ENCODE measurements at places on chromosomes 4 and X.

GRCh38 chr4:79632114-79632513, 224.1 kb upstream of the GK2 start:
- DNase-seq, result no peak

DNA sequence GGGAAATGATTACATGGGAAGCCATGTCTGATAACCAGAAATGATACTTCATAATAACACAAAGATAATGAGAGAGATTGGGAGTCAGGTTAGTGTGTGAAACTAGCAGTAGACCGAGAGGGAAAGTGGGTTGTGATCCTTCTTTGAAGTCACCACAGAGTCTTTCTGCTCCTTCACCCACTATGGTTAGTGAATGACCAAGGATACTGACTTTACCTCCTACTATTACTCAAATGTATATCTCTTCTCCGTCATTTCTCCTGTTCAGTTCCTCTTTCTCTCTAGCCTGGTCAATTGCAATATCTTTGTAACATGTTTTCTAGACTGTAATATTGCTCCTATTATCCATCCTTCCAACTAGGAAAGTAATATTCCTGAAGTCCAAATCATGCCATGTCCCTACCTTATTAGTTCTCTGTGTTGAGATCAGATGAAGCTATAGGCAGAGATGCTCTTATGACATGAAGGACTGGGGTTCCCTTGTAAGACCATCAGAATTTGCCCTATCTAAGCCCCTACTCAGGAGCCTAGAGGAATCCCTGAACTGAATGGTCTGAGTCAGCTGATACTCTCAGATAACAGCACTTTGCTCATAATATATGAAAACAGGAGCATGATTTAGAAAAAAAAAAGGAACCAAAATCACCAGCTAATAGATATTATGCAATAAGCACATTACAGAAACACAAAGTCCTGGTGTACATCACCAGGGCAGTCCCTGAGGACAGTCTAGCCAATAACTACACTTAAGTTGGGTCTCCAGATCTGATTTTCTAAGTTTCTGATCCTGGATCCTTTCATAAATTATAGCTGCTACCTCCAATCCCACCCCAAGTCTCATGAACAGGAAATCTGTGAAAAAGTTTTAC, 81.2 kb downstream of the SHROOM3 start:
- DNase-seq, result peak; percentile 8

GRCh38 chrX:12363216-12363615, 224.9 kb downstream of the FRMPD4 start:
- DNase-seq, result no peak

GRCh38 chrX:55004231-55004630, 4.1 kb downstream of the APEX2 start:
- no peak for DNase-seq

- no peak for DNase-seq
Measured at GRCh38 chr4:40747207-40747835, 2.4 kb upstream of the NSUN7 start.

DNA sequence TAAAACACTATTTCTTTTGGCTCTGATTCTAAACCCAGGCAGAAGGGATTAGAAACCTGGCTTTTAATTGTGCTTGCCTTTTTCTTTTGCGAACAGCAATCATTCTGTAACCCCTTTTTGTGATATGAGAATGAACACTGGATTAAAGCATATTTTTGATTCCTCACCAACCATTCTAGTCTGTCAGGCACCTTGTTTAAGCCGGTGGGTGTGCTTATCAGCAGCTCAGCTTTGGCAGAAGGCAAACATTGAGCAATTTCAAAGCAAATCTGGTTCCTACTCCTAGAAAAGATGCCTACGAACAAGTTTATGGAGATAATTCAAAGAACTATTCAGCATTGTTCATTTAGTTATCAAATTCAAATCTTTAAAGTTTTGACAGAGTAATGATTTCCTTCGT, 265.1 kb upstream of the FAM241A start:
- DNase-seq, result no peak

- DNase-seq, result no peak
Measured at GRCh38 chr4:150814873-150815272, 200.2 kb downstream of the LRBA start.

DNA sequence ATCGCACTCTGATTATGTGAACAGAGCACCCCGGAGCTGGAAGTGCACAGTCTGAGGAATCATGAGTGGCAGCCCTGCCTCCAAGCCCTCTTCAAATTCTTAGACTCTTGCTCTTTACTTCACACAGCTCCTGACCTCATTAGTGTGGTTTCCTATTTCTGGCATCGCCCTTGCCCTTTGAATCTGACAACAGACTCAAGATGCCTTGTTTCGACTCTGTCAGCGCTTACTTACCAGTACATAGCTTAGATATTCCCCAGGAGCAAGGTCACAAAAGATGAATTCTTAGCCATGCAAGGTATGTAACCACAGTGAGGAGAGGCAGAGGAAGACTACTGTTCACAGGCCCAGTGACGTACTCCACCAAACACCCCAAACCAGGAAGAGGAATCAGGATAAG, 167.2 kb downstream of the KDR start:
- DNase-seq, result no peak

GRCh38 chr4:162535121-162535520, 371.3 kb upstream of the FSTL5 start:
- no peak for DNase-seq

GRCh38 chr4:73429826-73430587, 6.0 kb upstream of the AFP start:
- DNase-seq, result no peak

- DNase-seq, result no peak
Measured at GRCh38 chrX:30951003-30951402, 61.9 kb upstream of the TAB3 start.

GRCh38 chr4:138113819-138114400, 128.2 kb downstream of the SLC7A11 start:
- no peak for DNase-seq

DNA sequence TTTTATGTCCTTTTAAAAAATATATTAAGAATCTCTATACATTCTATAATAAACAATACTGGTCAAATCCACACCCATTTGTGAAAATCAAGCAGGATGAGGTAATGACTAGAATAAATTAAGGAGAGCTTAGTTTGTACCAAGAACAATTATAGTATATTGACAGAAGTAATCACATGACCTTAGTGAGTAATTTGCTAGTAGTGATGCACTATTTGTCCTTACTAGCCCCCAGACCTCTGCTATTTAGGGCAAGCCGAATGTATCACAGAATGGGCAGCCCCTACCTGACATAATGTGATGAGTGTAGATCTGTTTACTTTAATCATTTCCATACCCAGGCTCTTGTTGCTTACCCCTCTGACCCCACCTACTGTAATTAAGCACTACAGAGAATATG, 15.8 kb downstream of the ATP1B4 start:
- DNase-seq, result no peak

DNA sequence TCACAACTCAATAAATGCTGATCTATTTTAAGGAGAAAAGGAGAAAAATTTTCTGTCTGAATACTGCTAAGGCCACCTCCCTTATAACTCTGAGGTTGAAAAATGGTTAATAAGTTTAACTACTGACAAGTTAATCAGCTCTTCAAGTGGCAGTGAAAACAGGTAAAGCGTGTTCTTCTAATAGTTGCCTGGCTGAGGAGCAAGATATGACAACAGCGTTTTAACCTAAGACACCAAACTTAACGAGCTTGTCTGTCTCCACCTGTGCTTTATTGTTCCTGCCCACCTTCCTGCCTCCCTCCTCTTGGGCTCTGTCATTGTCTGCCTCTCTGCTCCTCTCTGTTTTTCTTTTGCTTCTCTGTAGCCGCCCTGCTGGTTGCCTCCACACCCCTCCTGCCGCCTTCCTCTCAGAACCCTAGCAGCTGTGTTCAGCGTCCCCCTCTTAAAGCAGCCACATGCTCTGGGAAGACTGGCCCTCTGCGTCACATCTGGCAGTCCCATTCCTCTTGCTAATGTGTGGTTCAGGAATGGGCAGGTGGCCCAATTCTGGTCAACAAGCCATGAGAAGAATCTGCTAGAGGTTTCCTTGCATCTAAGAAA, 4.3 kb upstream of the TSPAN5 start:
- no peak for DNase-seq

- DNase-seq, result no peak
Measured at GRCh38 chr4:16206301-16206700, 20.0 kb downstream of the TAPT1 start.

- DNase-seq, result no peak
Measured at GRCh38 chr4:190014771-190015537, 12.1 kb downstream of the FRG2 start.

DNA sequence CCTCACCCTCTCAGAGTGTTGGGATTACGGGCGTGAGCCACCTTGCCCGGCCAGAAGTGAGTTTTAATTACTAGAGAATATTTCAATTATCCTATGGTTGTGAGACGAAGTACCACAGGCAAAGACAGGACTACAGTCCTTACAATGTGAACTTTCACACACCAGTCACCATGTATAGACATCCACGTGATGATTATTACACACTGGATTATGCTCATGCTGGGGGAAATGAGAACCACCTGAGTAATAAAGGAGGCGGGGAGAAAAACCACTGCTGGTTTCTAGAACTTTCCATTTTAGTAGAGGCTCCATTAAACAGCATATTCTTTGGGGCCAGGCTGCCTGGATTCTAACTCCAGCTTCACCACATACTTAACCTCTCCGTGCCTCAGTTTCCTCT, 42.5 kb upstream of the TLR2 start:
- DNase-seq, result no peak

- DNase-seq, result no peak
Measured at GRCh38 chr4:76881375-76881774, 16.6 kb downstream of the SOWAHB start.

GRCh38 chr4:83389037-83389720, 54.5 kb upstream of the HPSE start:
- no peak for DNase-seq

- no peak for DNase-seq
Measured at GRCh38 chrX:4243759-4244158, 530.3 kb upstream of the PRKX start.

GRCh38 chrX:78074088-78074487, 30.0 kb upstream of the PGK1 start:
- DNase-seq, result no peak

DNA sequence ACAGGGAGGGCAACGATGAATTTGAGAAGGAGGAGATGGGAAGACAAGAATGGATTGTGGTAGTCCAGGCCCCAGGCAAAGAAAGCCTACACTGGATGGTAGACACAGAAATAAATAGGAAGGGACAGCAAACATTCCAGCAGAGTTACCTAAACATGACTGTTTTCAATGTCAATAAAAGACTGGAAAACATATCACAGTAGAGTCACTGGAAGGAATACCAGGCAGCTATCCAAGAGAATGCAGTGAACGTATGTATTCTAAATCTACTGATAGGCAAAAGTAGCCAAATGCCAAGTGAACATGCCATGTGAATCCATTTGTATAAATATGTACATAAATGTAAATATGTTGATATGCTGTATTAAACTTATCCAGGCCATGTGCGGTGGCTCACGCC, 183.0 kb downstream of the PALLD start:
- DNase-seq, result no peak

- no peak for DNase-seq
Measured at GRCh38 chrX:13702111-13702789, 13.3 kb downstream of the RAB9A start.

DNA sequence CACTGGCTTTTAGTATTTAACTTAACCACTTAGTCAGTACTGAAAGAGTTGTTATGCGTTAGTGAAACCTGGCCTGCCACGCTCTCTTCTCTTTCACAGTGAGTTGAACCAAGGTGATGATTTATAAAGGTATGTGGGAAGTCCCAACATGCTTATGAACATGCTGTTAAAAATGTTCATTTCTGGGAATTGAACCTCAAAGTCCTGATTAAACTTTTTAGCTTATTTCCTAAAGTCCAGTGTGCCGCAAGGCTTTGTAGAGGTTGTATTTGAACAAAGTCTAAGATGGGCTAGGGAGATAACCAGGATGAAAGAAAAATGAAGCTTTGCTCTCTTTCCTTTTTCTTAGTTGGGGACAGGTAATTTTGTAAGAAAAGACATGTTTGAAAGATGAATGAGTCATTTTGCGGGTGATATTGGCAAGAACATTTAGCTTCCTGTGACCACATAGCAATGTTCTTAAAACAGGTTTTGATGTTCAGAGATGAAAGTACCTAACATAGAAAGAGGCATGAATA, 270.3 kb downstream of the DTHD1 start:
- no peak for DNase-seq

DNA sequence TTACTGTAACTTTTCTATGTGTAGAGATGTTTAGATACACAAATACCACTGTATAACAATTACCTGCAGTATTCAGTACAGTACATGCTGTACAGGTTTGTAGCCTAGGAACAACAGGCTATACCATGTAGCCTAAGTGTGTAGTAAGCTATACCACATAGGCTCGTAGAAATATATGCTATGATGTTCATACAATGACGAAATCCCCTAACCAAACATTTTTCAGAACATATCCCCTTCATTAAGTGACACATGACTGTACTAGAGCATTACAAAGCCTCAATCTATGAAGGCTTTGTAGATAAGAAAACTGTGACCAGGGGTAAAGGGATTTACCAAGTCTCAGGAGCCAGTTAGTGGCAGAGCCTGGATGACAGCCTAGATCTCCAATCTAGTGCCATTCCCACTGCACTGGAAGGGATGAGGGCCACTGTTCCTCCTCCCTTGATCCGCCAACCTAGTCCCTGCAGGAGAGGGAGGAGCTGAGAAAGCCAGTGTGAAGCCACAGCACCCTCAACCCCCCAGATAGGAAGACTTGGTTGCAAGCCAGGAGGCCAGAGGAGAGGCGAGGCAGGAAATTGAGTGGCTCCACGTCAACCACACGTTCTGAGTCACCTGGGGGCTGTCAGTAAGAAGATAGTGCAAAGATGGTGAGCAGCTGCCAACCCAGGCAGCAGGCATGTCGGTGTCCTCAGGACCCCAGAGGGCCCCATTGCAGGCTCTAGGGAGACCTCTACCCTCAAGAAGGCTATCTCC, 227.7 kb downstream of the BCOR start:
- DNase-seq, result no peak

DNA sequence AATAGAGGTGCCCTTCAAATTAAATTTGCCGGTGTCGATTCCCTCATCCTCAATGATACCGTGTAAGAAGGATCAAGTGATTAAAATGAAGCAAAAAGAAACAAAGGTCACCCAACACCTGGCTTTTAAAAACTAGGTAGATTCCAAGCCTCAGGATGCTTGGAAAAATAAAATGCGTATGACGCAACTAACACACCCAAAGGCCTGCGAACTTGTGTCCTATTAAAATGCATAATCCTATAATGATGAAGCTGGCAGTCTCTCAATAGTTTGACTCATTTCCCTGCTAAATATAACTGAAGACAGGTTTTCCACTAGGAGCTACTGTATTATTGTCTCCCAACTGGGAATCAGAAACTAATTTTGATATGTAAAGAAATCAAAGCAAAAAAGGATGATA, 263.2 kb downstream of the DHX15 start:
- DNase-seq, result no peak

- DNase-seq, result no peak
Measured at GRCh38 chr4:98374643-98375042, 113.5 kb downstream of the RAP1GDS1 start.

DNA sequence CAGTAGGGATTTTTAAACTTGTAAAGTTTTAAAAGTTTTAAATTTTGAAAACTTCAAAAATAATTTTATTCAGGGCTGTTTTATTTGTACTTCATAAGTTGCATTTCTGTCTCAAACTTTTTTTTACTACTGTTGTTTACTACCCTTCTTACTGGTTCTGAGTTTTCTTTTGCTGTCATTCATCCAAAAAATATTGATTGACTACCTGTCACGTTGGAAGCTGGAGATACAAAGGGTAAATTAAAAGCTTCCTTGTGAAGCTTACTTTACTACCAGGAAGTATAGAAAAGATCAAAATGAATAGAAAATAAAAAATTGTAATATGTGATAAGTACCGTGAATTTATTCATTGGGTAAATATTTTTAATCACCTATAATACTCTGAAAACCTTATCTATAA, 49.4 kb upstream of the MCUB start:
- DNase-seq, result no peak

GRCh38 chr4:68927165-68927564, 24.4 kb downstream of the UGT2A3 start:
- DNase-seq, result no peak
